Stimulated activated CD8-positive, alpha-beta memory T cell treated with anti-CD3 and anti-CD28 coated beads, Interleukin-15, amount 100 ng/mL, for 24 hours (primary cell): ENCODE measurements at places on chromosomes 2 and 18.

- no peak for DNase-seq
These were observed 1.9 kb downstream of the CLK1 start for GRCh38 chr2:200862532-200863000.

DNA sequence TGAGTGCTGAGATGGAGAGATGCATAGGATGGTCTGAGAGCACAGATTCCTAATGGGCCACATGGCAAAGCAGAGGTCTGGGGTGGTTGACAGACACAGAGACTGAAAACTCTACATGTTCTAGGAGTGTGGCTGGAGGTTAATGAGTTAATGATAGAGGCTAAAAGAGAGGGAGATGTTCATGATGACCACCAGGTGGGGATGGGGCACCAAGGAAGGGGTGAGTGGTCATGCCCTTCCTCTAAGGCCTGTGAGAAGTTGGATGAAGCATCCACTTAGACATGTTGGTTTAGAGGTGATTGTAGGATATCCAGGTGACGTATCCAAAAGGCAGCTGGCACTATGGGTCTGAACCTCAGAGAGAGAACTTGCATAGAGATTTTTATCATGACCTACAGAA is 102.1 kb downstream of the LRP2 start:
- DNase-seq: no peak

GRCh38 chr2:231642631-231643494 is 50.2 kb downstream of the TEX44 start:
- DNase-seq: no peak

DNA sequence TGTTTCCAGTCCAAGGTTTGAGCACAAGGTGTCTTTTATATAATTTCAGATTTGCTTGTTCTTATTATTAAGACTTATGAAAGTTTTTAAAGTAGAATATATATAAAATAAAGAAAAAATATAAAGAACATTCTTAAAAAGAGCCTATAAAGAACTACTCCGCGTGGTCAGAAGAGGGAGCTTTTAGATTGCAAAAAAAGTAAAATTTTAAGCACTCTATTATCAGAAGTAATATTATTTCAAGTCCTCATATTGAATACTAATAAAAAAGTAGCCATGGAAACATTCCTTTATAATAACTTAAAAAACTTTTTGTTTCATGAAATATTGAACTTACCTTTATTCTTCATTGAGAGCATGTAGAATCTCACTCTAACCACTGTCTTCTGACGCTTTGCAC is 51.4 kb downstream of the LINC00305 start:
- no peak for DNase-seq

DNA sequence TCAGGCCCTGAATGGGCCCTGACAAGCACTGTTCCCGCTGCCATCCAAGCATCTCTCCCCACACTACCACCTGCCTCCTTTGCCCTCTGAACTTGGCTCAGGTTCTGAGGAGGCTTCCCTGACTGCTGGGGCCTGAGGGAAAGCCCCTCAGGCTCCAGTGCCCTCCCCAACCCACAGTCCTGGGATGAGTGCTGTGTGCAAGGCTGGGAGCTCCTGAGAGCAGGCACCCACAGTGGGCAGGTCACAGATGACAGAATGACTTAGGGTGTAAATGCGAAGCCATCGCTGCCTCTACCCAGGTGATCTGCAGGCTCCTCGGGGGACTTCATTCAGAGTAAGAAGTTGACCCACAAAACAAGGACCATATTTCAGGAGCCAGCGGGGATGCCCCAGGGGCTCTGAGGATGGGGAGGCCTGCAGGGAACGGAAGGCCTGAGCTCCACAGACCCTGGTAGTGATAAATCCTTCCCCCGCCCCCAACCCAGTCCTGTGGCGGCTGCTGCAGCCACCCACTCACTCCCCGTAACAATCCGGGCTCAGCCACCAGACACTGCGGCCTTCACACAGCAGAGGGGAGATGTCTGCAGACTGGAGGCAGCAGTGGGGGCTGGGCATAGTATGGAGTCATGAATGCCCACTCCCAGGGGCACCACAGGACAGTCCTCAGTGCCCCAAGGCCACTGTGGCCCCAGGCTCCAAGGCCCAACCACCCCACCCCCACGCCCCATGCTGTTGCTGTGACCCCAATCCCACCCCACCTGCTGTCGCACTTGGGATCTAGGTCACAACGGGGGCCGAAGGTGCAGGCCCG is 8.9 kb downstream of the BIN1 start:
- no peak for DNase-seq

- DNase-seq: no peak
These were observed 102.0 kb downstream of the RIT2 start for GRCh38 chr18:43013486-43013885.

- DNase-seq: no peak
These were observed 15.3 kb upstream of the CIDEA start for GRCh38 chr18:12238826-12239225.

GRCh38 chr18:13556502-13556901 is 169.9 kb downstream of the FAM210A start:
- no peak for DNase-seq

DNA sequence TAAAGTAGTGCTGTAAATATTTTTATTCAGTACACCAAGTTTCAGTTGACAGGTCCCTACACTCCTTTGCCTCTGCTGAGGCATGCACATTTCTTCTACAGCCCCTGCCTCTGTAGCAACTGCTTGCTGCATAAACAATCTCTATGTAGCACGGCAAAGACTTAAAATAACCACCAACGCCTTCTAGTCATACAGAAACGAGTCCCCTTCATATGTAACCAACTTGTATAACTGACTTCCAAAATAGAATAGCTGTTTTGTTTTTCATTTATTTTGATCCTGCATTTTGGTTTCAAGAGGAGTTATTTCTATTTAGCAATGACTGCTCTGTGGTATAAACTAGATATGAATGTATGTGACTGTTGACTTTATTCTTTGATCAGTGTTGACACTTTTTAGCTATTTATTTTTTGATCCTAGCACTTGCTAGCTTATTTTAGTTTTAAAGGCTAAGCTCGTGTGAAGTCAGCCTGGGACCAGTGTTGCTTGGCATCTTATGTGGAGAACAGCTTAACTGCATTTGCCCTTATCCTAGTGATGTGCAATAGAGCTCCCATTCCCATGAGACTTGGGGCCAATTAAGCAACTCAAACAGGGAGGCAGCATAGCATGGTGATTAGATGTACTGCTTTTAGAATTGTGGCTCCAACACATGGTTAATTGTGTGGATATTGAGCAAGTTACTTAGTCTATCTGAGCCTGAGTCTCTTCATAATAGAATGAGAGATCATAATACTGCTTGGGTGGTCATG is 79.6 kb downstream of the HRH4 start:
- no peak for DNase-seq

DNA sequence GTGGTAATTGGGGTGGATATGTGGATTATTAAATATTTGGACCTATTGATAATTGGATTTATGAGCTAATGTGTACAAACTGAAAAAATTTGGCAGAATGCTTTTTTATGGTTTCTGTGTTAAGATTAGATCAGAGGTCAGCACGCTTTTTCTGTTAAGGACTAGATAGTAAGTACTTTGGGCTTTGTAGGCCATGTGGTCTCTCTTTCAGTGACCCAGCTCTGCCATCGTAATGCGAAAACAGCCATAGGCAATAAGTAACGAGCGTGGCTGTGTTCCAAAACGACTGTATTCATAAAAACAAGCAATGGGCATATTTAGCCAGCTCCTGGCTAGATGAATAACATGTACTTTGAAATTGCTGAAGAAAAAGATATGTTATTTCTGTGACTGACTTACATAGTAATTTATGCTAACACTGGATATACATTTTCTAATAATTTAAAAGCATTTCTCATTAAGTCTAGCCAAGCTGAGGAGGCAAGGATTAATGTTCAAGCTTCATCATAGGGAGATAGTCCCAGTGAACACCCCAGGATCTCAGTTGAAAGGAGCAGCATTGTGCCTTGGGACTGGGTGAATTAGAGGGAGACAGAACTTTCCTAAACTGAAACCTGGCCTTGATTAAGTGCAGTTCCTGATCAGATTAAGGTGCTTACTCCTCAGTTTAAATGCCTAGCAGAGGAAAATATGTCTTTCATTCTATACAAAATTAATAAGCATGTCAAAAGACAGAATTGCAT is 20.0 kb downstream of the CCDC138 start:
- DNase-seq: no peak
